Stimulated activated CD4-positive, alpha-beta T cell treated with anti-CD3 and anti-CD28 coated beads, Interleukin-15, amount 100 ng/mL, for 1 hour (primary cell): ENCODE measurements at places on chromosomes 7 and 10.
A peak's percentile ranks its signal among the peaks of the same experiment; 100 is the strongest.

GRCh38 chr7:28487487-28487886 is 75.2 kb downstream of the CREB5 start:
- DNase-seq, result no peak

GRCh38 chr7:116185956-116186355 is 24.4 kb upstream of the TES start:
- no peak for DNase-seq

- no peak for DNase-seq
Observed at GRCh38 chr10:22047812-22048211, 44.3 kb upstream of the DNAJC1 start.

DNA sequence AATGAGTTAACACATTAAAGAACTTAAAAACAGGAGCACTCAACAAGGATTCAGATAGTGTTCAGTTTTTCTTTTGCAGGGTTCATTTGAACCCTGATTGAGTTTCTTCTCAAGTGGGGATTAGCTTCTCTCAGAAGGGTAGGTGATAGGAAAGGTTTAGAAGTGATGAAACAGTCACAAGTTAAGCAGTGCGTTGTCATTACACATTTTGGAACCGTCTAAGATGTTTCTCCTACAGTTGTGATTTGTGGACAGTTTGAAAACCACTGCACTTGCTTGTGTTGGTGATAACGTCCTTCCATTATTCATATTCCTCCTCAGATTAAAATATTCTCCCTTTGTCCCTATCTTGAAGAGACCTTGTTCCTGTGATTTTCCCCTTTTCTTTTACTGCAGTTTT is 2.7 kb downstream of the STMP1 start:
- DNase-seq, result no peak

GRCh38 chr10:30816159-30816819 is 186.7 kb upstream of the LYZL2 start:
- no peak for DNase-seq

DNA sequence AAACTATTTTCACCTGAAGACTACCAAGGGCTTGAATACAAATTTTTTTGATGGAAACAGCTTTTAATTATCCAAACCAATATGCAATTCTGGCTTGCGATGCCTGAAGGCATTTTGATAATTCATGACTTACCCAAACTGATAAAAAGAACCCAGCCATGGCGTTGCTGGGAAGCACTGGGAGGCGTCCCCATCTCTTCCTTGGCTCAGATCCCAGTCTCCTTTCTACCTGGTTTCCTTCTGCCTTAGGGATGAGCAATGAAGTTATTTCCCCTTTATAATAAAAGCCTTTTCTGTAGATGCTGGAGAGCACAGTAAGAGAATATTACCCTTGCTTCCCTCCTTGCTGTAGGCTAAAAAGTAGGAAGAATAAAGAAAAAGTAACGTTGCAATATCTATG is 129.1 kb upstream of the ANK3 start:
- no peak for DNase-seq

GRCh38 chr10:51615764-51616298 is 83.6 kb downstream of the CSTF2T start:
- DNase-seq, result no peak

- DNase-seq, result no peak
Observed at GRCh38 chr7:134777908-134778580, 1.4 kb upstream of the CALD1 start.

DNA sequence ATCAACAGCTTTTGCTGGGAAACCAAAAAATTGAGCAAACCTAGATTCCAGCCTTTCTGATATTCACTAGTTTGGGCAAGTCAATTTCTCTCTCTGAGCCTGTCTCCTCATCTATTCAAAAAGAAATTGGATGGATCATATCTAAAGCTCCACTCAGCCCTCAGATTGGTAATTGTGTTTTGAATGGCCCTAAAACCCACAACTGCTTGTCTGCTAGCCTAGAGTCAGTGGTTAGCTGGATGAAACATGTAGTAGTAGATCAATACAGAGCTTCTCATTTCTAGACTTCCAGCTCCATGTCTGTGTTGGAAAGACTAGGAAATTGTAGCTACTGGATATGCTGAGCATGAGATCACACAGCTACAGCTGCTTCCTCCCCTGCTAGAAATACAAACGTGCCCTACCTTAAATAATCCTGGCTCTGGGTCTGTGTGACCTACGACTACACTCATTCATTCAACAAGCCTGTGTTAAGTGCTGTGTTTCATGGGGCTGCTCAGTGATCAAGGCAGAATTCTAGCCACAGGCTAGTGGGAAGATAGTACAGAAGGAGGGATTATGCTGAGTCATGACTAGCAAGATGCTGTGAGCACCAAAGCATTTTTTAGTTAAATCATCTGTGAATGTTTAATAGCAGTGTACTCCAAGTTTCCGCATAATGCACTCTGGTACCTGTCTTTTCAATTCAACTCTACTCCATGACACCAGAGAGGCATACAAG is 15.7 kb downstream of the DNTT start:
- no peak for DNase-seq

DNA sequence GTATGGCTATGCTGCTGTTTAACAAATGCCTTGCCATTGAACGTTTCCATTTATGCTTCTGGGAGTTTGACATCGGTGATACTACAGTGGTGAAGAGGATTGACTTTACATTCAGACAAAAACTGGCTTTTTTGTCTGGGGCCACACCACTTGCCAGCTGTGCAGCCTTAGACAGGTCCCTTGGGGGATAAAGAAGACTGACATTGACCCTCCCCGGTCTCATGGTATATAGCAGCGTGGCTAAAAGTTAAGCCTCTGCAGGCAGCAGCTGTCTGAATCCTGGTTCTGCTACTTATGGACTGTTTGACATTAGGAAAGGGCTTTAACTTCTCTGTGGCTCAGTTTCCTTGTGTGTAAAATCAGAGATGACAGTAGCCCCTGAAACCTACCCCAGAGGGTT is 42.0 kb upstream of the PTF1A start:
- no peak for DNase-seq

GRCh38 chr7:46745707-46746090 is 824.6 kb upstream of the IGFBP3 start:
- no peak for DNase-seq

DNA sequence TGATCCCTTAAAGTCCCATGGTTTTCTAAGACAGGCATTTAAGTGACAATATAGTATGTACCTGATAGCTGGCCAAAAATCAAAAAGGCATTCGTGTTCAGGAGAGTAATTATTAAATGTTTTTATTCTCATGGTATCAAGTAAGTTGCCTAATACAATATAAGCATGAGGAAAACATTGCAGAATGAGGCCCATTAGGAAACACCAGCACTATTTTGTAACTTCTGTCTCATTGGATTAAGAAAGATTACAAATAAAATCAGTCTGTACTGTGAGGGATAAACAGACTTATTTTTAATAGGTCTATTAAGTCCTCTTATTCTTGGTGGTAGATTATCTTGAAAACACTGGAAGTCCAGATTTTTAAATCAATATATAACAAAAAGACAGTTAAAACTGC is 110.1 kb downstream of the SNX13 start:
- DNase-seq, result no peak

GRCh38 chr7:106166651-106167342 is 54.7 kb upstream of the SYPL1 start:
- DNase-seq, result no peak

GRCh38 chr10:75470901-75471300 is 39.5 kb downstream of the LRMDA start:
- no peak for DNase-seq

DNA sequence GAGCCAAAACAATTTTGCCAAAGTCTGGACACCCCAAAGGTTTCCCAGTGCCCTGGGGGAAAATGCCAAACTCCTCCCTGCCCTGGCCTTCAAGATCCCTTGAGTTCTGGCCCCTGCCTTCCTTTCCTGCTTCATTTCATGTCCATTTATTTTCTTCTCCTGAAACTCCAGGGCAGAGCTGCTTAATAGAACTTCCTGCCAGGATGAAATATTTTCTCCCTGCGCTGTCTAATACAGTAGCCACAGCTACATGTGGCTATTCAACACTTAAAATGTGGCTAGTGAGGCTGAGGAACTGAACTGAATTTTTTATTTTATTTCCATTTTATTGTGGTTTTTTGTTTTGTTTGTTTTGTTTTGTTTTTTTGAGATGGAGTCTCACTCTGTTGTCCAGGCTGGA is 49.6 kb downstream of the COL13A1 start:
- DNase-seq, result no peak

DNA sequence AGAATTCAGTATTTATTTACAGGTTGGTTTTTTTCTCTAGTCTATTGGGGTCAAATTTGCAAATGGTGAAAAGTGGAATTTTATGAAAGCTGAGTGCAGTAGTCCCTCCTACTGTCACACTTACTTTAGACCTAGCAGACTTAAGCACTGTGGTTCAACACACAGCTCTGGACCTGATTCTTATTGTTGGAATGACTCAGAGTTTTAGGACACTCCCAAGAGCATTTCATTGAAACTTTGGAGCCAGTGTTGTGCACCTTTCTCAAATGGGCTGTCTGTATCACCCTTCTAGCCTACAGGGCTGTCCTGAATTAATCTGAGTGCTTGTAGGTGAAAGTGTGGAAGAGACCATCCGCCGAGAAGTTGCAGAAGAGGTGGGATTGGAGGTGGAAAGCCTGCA is 16.1 kb downstream of the NUDT13 start:
- DNase-seq, result no peak

- DNase-seq, result no peak
Observed at GRCh38 chr7:598899-599298, 79.3 kb upstream of the PDGFA start.

DNA sequence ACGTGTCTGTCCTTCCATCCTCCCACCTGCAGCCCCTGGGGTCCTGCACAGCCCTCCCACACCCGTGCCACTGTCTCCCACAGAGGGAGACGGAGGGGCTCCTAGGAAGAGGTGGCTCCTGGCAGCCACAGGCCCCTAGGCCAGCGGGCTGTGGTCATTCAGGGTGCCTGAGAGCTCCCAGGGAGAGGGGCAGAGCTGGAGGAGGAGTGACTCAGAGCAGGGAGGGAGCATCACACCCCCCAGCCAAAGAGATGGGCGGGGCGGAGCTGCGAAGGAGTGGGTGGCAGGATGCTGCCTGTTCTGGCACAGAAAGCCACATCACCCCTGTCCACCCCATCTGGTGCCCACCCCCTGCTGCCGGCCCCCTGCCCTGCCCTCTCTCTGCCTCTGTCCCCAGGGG is 50.5 kb downstream of the STK32C start:
- DNase-seq, result peak; percentile 19

DNA sequence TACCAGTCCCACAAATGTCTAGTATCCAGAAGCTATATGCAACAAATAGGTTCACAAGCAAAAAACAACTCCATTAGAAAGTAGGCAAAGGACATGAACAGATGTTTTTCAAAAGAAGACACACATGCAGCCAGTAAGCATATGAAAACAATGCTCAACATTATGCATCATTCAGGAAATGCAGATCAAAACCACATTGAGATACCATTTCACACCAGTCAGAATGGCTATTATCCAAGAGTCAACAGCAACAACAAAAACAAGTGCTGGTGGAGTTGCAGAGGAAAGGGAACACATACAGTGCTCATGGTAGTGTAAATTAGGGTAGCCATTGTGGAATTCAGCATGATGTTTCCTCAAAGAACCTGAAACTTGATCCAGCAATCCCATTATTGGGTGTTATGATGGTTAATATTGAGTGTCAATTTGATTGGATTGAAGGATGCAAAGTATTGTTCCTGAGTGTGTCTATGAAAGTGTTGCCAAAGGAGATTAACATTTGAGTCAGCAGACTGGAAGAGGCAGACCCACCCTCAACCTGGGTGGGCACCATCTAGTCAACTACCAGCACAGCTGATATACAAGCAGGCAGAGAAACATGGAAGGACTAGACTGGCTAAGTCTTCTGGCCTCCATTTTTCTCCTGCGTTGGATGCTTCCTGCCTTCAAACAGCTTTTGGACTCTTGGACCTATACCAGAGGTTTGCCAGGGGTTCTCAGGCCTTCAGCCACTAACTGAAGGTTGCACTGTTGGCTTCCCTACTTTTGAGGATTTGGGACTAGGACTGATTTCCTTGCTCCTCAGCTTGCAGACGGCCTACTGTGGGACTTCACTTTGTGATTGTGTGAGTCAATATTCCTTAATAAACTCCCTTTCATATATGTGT is 218.4 kb upstream of the SEMA3D start:
- no peak for DNase-seq

DNA sequence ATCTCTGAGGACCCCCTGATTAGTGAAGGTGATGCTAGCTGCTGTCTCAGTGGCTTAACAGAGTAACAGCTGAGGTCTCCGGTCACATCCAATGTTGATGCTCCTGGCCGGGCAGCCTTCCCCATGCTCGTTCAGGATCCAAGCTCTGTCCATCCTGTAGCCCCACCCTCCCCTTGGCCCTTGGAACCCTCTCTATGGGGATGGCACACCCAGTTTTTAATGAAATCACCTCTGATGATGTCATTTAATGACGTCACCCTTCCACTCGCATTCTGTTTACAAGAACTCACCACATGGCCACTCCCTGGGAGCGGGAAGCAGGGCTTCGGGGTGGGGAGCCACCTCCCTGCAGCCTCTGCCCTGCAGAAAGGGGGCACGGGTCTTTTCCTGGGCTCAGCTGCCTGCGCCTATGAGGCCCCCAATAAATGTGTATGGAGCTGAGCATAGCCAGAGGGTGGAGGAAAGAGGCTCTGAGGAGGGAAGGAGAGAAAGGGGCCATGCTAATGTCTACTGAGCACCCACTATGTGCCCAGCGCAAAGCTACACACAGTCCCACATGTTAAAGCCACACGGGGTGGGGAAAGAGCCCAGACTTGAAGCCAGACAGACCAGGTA is 95.5 kb downstream of the OAT start:
- DNase-seq, result no peak

GRCh38 chr10:96902731-96903358 is 70.7 kb downstream of the LCOR start:
- DNase-seq, result no peak

DNA sequence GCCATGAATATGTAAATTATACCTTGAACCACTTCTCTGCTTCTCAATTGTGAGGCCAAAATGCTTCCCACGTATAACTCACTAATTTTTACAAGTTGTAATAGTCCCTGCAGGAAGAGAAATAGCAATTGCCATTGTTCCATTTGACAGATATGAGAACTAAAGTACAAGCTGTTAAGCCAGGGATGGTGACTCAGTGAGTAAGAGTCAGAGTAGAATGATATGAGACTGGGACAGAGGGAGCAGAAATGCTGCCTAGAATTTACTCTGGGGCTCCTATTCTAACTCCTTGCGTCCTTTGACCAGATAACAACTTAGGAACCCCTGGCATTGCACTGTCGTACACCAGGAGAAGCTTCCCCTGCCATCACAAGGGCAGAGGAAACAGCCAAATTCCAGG is 45.1 kb upstream of the SEPTIN7 start:
- DNase-seq, result no peak

DNA sequence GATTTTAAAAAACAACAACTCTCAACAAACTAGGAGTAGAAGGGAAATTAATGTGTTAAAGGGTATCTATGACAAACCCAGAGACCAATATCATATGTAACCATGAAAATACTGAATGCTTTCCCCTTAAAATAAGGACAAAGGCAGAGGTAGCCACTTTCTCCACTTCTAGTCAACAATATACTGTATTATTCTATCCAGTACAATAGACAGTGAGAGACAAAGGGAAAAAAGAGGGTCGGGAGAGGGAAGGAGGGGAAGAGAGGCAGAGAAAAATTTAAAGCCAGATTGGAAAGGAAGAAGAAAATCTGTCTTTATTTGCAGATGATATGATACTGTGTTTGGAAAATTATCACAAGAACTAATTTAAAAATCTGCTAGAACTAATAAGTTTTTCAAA is 39.1 kb upstream of the WDFY4 start:
- DNase-seq, result no peak

GRCh38 chr7:154918741-154919140 is 84.2 kb downstream of the PAXIP1 start:
- no peak for DNase-seq

- no peak for DNase-seq
Observed at GRCh38 chr7:2880874-2881533, 36.9 kb upstream of the GNA12 start.
